GM04503 (cell line): ENCODE measurements at places on chromosomes 7 and 10.

- DNase-seq: no peak
Observed at GRCh38 chr7:89160107-89160506, 364.6 kb upstream of the TEX47 start.

DNA sequence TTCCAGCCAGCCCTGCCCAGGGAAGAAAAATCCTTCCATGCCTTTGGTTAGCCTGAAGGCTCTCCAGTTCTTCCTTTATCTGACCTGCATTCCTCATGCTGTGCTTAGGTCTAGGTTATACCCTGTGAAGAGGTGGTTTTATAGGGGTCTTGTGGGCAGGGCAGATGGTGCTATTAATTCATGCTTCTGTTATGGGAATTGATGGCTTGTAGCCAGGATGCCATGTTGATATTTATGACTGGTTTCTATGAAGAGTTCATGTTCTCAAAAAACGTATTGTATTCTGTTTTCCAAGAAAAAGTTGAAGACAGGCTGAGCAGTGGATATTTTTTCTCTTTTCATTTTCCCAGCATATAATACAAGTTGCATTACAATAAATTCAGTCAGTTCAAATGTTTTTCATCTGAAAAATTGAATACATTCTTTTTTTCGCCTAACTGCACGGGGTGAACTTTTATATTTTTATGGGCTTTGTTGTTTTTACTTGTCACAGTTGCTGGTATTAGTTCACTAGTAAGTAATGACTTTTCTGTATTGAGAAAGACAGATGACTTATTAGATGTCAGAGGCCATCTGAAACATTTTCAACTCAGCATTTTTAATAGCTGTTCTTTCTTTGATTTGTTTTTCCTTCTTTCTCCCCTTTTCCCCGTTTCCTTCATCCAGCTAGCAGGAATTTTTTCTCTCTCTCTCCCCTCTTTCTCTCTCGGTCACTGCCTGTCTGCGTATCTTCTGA lies 322.8 kb downstream of the LRMDA start:
- DNase-seq: no peak

DNA sequence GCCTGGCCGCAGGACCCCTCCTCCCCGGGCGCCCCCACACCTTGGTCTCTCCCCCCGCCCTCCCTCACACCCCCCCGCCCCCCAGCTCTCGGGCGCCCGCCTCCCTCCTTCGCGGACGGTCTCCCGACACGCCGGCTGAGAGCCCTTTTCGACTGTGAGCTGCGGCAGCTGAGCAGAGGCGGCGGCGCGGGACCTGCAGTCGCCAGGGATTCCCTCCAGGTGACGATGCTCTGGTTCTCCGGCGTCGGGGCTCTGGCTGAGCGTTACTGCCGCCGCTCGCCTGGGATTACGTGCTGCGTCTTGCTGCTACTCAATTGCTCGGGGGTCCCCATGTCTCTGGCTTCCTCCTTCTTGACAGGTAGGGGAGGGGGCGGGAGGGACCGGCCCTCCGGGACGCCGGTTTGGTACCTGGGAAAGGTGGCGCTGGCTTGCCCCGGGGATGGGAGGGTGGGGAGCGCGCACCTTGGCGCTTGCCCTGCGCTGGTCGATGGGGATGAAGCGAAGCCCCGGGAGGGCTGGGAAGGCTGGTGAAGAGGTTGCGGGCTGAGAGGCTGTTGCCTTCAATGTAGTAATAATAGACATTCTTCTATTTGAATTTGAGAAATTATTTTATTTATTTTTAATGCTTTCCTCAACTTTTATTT lies at the start of gene BMPER:
TSS of gene BMPER (plus strand) at position 151 of the 644 bp plus-strand sequence. CDS start at position 226, 75 bp downstream.
- no peak for DNase-seq

DNA sequence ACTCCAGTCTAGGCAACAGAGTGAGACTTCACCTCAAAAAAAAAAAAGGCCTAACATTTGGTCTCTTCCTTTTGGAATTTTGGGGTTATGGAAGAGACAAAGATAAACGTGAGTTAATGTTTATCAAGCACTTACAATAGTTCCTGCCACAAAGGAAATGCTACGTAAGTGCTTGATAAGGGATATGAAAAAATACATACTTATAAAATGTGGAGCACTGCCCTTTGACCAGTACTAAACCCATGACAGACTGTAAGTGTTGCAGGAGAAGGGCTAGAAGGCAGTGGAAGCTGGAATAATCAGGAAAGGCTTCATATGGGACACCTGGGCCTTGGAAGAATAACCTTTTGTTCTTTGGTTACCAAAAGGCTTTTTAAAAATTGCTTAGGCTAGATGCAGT lies 25.5 kb downstream of the TMEM248 start:
- DNase-seq: no peak

DNA sequence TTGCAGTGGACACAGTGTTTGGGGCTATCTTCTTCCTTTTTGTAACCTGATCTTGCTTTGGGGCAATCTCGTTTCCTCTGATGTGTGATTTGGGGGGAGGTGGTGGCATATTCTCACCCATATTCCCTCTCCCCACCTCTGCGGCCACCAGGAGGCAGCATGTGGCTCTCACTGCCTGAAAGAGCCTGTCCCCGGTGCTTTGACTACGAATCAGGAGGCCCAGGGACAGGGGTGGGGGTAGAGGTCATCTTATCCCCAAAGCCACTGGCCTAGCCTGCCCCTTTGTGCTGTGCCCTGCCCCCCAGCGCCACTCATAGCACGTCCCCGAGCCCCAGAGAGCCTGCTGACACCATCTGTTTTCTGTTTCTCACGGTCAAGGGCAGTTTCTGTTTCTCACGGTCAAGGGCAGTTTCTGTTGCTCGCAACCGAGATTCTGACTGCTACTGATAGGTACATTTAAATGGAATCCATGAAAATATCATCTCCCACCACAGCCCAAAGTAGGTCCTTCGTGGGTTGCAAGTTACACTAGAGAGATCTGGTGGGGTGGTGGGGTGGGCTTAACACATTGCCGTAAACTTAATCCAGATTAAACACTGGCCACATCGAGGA lies 28.2 kb downstream of the PHYH start:
- no peak for DNase-seq

GRCh38 chr10:115710136-115710535 lies 562.9 kb downstream of the GFRA1 start:
- DNase-seq: no peak
